ENCODE measurements at places on chromosomes 5 and 9.

DNA sequence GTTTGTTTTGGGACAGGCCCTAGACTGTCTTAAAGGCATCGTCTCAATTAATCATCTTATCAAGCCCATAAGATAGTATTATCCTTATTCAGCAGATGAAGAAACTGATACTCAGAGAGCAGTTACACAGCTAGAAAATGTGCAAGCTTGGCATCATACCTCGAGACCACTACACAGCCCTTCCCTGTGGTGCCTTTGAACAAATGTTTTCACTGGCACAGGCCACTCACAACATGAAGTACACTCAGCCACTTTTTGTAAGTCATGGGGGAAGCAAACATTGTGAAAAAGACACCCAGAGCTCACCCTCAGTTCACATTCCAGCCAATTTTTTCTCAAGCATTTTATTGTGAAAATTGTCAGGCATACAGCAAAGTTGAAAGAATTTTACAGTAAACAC is 122.5 kb downstream of the WDR41 start:
- no peak for DNase-seq

- no peak for DNase-seq
Measured at GRCh38 chr5:35861718-35862117, 5.0 kb downstream of the IL7R start.

- DNase-seq = no peak
Measured at GRCh38 chr9:36903541-36904435, 130.3 kb downstream of the PAX5 start.

DNA sequence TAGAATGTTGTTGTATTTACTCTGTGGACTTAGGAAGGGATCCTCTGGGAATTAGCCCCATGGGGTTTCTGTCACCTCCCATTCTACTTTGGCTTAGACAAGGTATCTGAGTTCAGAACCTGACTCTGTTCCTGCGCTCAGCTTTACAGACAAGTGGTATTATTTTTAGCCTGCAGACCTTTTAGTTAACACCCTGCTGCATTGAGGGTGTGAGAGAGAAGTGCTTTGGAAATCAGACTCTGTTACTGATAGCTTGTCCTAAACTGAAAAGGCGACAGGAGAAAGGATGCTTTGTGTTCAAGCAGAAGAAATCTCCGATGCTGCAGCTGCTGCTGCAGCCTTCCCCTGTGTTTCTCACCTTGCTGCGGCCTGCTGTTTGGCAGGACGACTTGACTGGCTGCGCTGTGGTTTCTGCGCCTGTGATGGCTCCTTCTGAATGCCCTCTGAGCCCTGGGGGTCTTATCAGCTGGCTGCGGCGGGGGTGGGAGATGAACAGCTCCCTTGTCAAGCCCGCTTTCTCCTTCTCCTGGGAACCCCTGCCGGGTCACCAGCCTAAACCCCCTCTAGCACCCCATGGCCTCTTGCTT is 61.9 kb downstream of the PGM5 start:
- no peak for DNase-seq

- no peak for DNase-seq
Measured at GRCh38 chr9:109017061-109017460, 3.8 kb upstream of the CTNNAL1 start.

GRCh38 chr9:121050128-121050988 is at the start of gene C5:
Gene C5 (minus strand): TSS chr9:121050275. CDS start chr9:121050246, 29 bp downstream.
- DNase-seq = no peak

DNA sequence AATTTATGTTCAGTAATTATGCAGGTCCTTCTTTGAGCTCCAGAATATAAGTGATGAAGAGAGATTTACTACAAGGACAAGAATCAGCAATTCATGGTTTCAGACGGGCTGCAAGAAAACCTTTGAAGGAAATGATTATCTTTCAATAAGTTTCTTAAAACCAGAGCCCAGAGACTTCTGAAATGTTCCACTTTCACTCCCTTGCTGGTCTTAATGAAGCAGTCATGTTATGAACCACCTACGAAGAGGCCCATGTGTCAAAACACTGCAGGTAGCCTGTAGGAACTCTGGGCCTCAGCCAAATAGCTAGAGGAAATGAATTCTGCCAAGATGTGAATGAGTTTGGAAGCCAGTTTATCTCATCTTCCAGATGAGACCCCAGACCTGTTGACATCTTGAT is 505.9 kb upstream of the MEF2C start:
- DNase-seq = no peak

GRCh38 chr9:37410969-37411785 is 11.3 kb upstream of the GRHPR start:
- DNase-seq = no peak

DNA sequence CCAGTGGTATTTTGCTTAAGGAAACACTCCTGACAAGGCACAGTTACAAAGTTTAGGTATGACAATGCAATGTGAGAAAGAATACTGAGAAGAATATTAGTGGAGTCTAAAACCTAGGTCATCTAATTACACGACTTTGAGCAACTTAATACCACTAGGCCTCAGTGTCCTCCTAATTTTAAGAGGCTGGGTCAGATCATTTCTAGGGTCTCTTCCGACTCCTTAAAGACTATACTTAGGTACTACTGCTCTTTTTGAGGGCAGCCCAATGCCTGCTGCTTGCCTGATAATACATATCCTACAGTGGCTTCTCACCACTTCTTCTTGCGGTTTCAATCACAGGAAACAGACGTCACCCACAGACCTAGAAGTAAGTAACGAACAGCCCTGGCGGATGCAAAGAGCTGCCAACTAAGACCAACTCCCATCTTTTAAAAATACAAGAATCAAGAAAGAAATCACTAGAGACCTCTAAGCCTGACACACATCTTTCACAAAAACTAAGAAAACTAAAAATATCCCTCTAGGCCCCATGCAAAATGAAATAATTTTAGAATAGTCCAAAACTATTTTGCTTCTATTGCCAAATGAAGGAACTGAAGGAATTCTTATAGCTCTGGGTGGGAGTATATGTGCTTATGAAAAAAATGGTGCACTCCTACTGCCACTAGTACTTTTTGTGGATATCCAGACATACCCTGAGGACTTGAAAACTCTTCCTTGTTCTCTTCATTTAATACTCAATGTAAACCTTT is 13.1 kb downstream of the DIAPH1 start:
- peak; percentile 80 for DNase-seq
